ENCODE measurements at places on chromosomes 4 and X.

- no peak for DNase-seq
Measured at GRCh38 chr4:87521757-87522374, 7.3 kb downstream of the SPARCL1 start.

- DNase-seq: no peak
Measured at GRCh38 chr4:13483136-13483767, 888 bp downstream of the RAB28 start.

GRCh38 chr4:149841686-149842085 is 26.0 kb upstream of the IQCM start:
- no peak for DNase-seq

DNA sequence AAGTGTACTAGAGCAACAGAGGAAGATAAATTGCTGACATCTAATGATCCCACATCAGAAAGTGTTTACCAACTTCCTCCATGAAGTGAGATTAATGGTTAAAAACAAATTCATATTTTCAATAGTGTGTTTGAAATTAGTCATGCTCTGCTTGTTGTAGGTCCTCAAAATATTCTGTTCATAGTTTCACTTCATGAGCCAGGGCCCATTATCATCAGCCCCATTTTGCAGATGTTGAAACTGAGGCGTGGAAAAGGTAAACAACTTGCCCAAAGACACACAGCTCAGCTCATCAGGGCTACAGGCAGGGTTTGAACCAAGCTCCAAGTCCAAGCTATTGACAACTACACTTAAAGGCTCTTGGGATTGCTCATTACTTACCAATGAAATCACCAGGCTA is 103.5 kb upstream of the PPARGC1A start:
- DNase-seq: no peak

DNA sequence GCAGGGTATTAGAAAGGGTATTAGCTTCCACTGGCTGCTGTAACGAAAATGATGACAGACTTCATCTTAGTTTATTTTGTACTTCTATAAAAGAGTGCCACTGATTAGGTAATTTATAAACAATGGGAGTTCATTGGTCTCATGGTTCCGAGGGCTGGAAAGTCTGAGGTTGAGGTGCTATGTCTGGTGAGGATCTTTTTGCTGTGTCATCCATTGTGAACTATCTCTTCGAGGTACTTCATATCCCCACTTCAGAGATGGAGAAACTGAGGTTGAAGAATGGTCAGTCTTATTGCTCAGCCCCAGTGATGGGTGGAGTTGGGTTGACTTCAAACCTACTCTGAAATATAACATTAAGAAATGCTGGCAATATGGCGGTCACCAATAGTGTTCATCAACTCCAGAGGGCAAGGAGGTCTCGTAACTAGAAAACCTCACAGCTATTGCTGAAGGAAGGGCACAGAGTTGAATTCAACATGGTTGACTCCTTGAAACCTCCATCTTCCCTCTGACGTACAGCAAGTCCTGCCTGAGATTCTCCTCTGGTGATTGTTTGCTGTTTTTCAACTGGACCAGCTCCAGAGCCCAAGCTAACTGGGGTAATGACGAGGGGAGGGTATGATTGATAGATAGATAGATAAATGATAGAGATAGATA is 53.6 kb upstream of the SHOX start:
- no peak for DNase-seq

Measured in stimulated activated CD8-positive, alpha-beta memory T cell treated with anti-CD3 and anti-CD28 coated beads, Interleukin-15, amount 100 ng/mL, for 24 hours (primary cell).